ENCODE measurements at places on chromosomes 4 and X.

DNA sequence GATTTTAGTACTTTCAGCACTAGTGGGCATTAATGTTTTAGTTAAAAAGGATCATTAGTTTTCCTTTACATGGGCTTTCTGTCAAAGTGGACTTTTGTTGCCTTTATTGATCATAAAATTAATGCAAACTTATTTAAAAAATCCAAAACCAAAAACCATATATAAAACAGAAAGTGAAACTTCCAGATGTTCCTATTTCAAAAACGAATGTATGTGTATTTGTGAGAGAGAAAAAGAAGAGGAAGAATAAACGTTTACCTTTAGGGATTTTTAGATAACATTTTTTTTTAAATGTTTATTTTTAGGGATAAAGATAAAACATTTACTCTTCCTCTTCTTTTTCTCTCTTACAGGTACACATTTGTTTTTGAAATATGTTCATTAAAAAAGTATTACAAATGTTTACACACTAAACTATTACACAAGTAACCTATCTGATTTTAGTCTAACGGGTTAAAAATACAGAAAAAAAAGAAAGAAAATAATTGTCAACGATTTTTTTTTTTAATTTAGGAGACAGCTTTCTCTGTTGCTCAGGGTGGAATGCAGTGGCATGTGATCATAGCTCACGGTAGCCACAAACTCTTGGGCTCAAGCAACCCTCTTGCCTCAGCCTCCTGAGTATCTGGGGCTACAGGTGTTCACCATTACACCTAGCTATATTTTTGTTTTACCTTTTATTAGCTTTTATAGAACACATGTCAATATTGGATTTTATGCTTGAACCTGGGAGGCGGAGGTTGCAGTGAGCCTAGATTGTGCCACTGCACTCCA lies 16.8 kb upstream of the COX18 start:
- no peak for DNase-seq

- DNase-seq = no peak
Measured at GRCh38 chr4:140955641-140956040, 177.6 kb downstream of the RNF150 start.

- DNase-seq = no peak
Measured at GRCh38 chr4:107823870-107824349, 822 bp upstream of the SGMS2 start.

GRCh38 chrX:14616301-14616700 lies 87.0 kb downstream of the GLRA2 start:
- DNase-seq = no peak

DNA sequence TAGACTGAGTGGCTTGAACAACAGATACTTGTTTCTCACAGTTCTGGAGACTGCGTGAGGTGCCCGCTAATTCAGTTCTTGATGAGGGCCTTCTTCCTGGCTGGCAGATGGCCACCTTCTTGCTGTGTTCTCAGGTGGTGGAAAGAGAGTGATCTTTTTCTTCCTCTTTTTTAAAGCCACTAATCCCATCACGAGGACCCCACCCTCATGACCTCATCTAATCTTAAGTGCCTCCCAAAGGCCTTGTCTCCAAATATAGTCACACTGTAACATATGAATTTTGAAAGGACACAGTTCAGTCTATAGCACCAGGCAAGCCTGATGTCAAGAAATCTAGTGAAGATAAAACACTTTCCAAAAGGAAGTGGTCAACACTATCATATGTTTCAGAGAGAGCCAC lies 12.4 kb downstream of the VAMP7 start:
- DNase-seq = no peak

- DNase-seq = no peak
Measured at GRCh38 chr4:63678358-63678931, 730.8 kb downstream of the TECRL start.

GRCh38 chr4:27684610-27685011 lies 824.0 kb downstream of the STIM2 start:
- DNase-seq = no peak

DNA sequence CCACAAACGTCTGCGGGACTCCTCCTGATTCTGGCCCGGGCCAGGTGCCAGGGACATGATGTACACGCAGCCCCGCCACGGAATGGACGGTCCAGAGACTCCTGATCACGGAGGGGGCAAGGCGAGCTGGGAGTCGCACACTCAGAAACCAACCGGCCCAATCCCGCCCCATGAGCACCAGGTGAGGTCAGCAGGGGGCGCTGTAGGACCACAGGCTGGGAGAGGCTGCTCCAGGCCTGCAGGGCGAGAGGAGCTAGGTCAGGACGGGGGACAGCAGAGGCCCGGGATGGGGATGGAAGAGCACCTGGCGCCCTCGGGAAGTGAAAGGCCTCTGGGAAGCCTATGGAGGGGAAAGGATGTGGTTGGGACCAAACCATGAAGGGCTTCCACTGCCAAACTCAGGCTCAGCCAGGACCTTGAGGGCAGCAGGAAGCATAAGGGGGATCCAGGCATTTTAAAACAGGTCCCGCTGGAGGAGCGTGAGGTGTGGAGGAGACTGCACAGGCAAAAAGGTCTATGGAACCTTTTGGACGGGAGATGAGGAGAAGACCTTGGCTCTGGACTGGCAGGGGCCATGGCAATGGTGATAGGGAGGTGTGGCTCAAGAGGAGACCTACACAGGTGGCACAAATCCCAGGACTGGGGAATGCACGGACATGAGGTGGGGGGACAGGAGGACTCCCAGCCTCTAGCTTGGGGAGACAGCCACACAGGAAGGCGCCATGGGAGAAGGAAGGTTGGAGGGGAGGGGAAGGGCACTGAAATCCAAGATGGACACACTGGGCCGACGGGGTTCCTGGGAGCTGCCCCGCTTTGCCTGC lies 79.2 kb downstream of the MTMR1 start:
- peak; percentile 80 for DNase-seq

GRCh38 chrX:68579810-68580209 lies 67.7 kb upstream of the STARD8 start:
- DNase-seq = no peak

- no peak for DNase-seq
Measured at GRCh38 chr4:26493461-26493860, 3.2 kb upstream of the CCKAR start.

DNA sequence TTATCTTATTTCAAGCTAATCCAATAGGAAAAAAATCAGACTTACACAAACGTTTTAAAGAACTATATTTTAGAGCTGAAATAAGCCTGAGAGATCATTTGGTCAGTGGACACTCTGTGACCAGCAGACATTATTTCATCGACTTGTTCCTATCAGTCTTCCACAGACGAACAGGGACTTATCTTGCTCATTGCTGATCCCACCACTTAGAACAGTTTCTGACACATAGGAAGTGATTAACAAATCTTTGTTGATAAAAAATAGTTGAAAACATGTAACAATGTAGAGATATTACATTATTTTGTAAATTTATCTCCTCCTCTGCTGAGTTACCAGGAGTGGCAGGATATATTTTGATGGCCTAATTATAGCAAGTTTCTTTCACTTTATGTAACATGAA lies 65.8 kb downstream of the TAPT1 start:
- DNase-seq = no peak

- DNase-seq = no peak
Measured at GRCh38 chr4:139838811-139839210, 173.2 kb downstream of the MGST2 start.

DNA sequence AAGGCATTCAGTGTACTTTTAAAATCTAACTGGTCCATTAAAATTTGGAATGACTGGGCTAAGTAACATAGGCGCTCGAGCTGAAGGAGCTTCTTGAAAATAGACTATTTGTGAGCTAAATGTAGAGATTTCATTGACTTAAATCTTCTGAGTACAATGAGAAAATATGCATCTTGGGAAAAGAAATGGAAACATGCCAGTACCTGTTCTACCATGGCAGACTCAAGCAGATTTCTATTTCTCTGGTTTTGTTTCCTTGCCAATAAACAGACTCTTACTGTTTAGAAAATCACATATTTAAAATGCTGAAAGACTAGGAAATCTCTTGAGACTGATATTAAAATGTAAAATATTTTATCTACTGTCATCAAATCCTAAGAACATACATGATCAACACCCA lies 678.1 kb downstream of the FAT4 start:
- DNase-seq = no peak

DNA sequence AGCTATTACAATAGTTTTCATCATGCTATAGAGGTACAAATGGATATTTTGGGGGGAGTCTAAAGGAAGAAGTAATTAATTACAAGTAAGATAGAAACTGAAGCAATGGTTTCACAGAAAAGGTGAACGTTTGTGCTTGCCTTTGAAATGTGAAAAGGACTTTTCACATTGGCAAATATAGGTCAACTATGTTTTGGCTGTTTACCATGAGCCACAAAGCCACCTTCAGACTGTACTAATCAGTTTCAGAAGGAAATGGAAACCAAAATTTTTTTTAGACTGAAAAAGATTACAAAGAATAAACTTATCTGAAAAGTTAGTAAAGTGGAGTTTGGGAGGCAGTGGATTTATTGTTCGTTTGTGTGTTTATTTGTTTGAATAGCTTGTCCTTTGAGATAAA lies 32.1 kb downstream of the SYTL5 start:
- DNase-seq = no peak

DNA sequence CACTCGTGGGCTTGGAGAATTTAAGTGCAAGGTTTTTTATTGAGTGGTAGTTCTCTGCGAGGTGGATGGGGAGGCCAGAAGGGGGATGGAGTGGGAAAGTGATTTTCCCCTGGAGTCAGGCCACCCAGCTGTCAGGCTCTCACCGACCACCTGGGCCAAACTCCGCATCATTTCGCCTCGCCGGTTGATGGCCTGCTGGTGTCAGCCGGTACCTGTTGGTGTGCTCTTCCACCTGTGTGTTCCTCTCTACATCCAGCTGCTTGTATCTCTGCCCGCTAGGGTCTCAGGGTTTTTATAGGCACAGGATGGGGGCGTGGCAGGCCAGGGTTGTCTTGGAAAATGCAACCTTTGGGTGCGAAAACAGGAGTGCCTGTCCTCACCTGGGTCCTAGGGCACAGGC lies 200.9 kb downstream of the DACH2 start:
- no peak for DNase-seq

GRCh38 chrX:68403038-68403437 lies 30.3 kb downstream of the OPHN1 start:
- DNase-seq = no peak

- DNase-seq = no peak
Measured at GRCh38 chr4:3516836-3517730, 15.1 kb downstream of the LRPAP1 start.

- DNase-seq = no peak
Measured at GRCh38 chr4:107618656-107619055, 101.4 kb downstream of the PAPSS1 start.

DNA sequence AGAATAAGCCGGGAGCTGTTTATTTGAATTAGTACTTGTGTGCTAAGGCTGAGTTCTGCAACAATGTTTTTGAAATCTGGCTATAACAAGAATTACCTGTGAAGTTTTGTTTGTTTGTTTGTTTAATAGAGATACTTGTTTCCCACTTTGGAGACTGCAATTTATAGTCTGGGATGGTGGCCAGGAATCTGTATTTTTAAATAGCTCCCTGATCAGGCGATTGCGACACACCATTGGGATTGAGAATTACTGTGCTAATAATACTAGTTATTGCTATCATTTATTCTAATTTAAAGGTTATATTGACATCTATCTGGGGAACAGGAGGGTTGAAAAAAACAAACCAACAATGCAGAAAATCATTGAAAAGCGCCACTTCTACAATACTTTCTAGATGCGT lies 951.6 kb upstream of the TENM3 start:
- DNase-seq = no peak

- DNase-seq = no peak
Measured at GRCh38 chr4:76430519-76431388, 4.3 kb upstream of the SHROOM3 start.

DNA sequence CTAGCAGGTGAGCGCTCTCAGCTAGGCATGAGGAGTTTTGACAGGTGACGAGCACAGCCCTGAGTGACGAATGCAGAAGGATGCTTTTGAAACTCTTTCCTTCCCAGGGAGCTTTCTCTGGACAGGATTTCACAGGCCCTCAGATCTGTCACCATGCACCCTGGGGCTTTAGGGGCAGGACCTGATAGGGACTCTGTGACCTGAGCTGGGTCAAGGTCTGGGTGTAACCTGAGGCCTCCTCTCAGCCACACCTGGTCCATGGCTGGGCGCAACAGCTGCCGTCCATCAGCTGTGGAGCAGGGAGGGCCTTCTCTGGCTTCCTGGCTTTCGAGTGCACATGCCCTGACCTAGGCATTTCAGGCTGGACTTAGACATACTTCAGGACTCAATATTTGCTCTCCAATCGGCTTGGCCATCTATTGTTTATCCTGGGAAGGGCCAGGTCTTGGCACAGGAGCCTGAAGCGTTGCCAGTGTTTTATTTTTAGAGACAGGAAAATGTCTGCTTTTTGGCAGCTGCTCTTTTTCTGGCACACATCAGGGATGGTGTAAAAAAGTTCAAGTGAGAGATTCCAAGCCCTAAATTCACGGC lies 56.4 kb downstream of the C4orf51 start:
- DNase-seq = no peak

DNA sequence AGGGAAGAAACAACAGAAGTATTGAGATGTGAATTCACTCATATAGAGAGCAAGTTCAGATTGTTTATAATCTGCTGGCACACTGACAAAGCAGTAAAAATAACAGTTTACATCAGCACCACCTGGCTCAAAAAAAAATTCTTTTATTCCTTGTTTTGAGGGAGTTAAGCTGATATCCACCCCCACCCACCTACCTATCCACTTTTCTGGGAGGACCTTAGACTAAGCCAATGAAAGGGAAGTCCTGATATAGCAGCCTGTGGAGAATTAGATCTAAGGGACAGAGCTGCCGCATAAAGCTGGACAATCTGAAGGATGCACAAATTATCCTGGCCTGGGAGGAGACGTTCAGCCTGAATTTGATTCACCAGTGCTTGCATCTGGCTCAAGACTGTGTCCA lies 264.5 kb downstream of the RCHY1 start:
- DNase-seq = no peak

DNA sequence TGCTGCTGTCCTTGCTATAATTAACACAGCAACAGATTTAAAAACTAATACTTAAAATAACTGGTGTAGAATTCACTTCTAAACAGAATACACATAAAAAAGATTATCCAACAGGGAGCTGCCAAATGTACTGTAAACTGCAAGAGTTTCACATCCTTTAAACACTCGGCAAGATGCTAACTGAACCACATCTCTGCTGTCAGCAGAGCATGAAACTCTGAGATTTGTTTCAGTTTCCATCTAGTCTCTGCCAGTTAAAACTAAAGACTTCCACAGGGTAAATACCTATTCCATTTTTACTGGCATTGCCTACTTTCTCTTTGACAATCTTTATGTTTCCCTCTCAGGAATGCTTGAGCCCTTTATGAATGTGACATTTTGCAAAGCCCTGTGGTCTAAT lies 127.7 kb downstream of the SLC7A11 start:
- no peak for DNase-seq

DNA sequence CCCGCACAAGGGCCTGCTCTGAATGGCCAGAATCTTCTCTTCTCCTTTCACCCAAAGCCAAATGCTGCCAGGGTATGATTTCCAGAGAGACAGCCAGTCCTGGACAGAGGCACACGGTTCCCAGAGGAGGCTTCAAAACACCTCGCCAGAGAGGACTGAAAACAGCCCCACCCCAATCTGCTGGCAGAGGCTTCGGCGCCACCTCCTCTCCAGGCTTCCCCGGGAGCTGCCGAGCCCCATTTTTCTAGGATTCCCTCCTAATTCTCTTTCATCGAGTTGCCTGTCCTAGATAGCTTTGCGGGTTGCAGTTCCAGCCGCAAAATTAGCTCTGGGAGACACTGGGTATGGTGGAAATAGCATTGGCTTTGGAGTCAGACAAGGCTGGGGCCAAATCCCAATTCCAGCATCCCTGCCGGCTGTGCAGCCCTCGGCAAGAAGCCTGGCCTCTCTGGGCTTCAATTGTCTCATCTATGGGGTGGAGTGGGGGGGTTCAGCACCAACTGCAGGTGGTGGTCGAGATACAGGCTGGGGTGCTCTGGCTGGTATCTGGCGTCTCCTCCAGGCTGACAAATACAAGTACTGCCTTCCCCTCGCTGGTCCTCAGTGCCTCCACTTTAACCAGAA lies 22.6 kb downstream of the PPP2R2C start:
- no peak for DNase-seq

All from stimulated activated CD4-positive, alpha-beta T cell treated with anti-CD3 and anti-CD28 coated beads, Interleukin-4, amount 100 ng/mL, for 24 hours (primary cell).